ENCODE measurements at places on chromosomes 1 and 21. TPM values are rescaled to one million over a fixed set of nuclear protein-coding genes. Genes with fewer than 3 reads are reported as not detected.

IFNLR1 gene
- 6.1 TPM for total RNA-seq

FAM151A gene
- not detected for total RNA-seq

CASQ2 gene
- not detected for total RNA-seq

TMEM200B gene
- 0.38 TPM for total RNA-seq

PRSS38 gene
- not detected for total RNA-seq

GNG5 gene
- 128 TPM for total RNA-seq

SMCP gene
- not detected for total RNA-seq

IL12RB2 gene
- total RNA-seq, result 32.8 TPM

ABCA4 gene
- total RNA-seq, result not detected

C1orf53 gene
- 2.9 TPM for total RNA-seq

OLIG2 gene
- not detected for total RNA-seq

DYNLT4 gene
- 0.28 TPM for total RNA-seq

- no peaks in the 10 kb centered on the region for H3K4me1 ChIP-seq
- no peaks in the 10 kb centered on the region for H3K36me3 ChIP-seq
- no peak for DNase-seq
- H3K27me3 ChIP-seq, result no peaks in the 10 kb centered on the region
- no peak overlapping the region for H3K4me3 ChIP-seq
- no peak overlapping the region for H3K27ac ChIP-seq
Observed at GRCh38 chr1:67285780-67286488, 21.7 kb upstream of the IL12RB2 start.

DNA sequence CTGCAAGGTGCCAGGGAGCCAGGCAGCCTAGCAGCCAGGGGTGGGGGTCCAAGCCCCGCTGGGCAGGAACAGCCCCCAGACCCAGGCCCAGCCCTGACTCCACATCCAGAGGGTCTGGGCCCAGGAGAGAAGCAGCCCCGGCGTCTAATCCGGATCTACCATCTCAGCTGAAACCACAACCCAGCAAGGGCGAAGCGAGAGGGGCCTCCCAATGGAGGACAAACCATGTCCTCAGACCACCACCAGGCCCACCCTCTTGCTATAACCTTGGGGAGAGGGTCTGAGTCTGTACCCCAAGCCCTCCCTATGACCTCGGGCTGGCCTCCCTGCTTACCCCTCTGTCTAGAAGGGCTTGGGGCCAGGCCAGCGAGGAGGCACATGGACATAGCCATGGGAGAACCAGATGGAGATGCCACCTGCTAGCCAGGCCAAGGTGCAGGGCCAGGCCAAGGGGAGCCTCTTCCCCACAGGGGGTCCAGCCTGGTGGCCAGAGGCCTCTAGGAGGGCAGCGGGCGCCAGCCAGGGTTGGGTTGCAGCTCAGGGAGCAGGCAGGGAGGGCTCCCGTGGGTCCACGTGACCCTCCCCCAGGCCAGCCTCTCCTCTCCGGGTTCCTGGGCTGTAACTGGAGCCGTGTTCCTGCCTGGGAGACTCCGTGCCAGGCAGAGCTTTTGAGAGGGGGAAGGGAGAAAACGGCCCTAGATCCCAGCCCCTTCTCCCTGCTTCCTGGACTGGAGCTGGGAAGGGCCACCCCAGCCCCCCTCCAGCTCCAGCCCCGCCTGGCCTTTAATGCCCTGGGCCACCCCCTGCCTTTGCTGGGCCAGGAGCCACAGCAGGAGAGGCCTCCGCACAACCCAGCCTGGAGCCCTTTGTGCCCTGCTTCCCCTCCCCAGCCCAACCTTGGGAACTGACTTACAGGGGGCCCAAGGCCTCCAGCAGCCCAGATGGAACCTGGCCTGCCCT lies 2.5 kb downstream of the WNT9A start:
- no peak overlapping the region for H3K4me3 ChIP-seq
- no peak overlapping the region for H3K27ac ChIP-seq
- DNase-seq, result peak; percentile 45
- peaks cover 6% of the 10 kb centered on the region for H3K4me1 ChIP-seq
- no peaks in the 10 kb centered on the region for H3K36me3 ChIP-seq

DNA sequence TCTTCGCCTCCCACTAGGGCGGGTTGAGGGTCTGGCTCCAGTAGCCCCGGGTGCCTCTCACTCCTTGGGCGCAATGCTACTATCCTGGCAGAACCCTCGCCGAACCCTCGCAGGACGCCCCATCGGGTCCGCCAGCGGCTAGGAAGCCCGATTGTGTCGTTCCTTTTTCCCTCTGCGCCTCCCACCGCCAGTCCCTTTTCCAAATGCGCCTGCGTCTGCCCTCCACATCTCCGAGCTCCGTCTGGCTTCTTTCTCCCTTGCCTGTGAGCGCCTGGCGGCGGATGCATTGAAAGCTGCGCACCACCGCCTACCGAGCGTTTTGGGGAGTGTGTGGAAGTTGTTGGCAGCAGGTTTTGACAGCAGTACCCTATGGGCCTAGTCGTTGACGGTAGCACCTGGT lies 1.0 kb upstream of the DIRAS3 start:
- no peak overlapping the region for H3K27ac ChIP-seq
- H3K4me1 ChIP-seq, result no peaks in the 10 kb centered on the region
- no peaks in the 10 kb centered on the region for H3K27me3 ChIP-seq
- H3K4me3 ChIP-seq, result no peak overlapping the region
- no peak for DNase-seq
- H3K36me3 ChIP-seq, result no peaks in the 10 kb centered on the region

- H3K27ac ChIP-seq, result no peak overlapping the region
- H3K27me3 ChIP-seq, result no peaks in the 10 kb centered on the region
- no peak for DNase-seq
- no peaks in the 10 kb centered on the region for H3K4me1 ChIP-seq
- no peak overlapping the region for H3K4me3 ChIP-seq
Observed at GRCh38 chr1:213512316-213512715, 461.3 kb downstream of the RPS6KC1 start.

DNA sequence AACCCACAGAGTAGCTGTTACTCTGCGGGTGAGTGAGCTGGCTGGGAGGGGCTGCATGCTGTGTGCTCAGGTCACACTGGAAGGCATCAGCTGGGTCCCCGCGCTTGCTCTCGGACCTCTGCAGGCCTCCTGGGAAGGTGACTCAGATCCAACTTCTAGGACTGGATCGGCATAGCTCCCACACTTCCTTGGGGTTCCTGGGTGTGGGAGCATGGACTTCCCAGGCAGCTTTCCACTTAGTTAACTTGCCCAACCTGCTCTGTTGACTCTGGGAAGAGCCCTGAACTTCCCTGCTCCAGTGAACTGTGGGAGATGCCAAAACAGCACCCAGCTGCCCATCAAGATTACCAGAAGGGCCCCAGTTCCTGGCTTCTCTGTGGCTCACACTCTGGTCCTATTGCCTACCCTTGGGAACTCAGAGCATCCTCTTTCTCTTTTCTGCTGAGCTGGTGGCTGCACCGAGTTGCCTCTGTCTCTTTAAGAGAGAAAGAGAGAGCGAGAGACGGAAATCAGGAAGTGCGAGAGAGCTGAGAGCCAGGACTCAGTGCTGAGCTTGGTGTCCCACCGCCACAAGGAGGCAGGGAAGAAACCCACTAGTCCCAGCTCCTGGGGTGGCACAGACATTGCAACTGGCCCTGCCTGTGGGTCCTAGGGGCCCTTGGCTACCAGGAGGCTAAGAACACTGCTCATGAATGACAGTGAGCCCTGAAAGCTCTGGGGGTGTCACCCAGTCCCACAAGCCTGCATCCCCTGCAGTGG lies at the start of gene IKBKE:
IKBKE (plus strand) TSS at position 544 of the 759 bp plus-strand sequence. CDS start 2,752 bp downstream, outside the sequence.
- DNase-seq, result peak; percentile 53
- H3K27ac ChIP-seq, result peak within 1 kb of the TSS; percentile 76
- peaks cover 16% of the 10 kb centered on the region for H3K36me3 ChIP-seq
- peak within 1 kb of the TSS; percentile 96 for H3K4me3 ChIP-seq
- H3K4me1 ChIP-seq, result peaks cover 74% of the 10 kb centered on the region

DNA sequence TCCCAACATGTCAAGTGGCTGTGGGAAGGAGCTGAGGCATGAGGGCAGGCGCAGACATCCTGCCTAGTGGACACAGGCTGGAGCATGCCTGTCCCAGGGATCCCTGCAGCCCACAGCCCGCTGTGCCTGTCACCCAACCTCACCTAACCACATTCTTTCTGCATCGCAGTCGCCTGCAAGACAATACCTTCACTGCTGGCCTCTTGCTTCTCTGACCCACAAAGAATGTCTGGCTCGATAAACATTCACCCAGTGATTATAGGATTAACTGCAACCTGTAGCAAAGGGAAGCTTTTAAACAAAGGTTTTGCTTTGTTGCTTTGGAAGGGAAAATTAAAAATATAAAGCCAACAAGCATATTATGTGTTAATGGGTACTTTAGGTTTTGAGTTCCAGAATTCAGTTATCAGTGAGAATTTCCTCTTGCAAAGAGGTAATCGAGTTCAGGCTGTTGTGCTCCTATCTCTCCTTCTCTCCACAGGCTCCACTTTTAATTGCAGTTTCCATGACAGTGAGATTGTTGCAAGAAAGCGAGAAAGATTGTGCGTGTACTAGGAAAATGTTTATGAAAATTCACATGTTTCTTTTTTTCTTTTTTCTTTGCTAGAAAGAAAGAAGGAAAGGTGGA lies 40.0 kb upstream of the ZNF648 start:
- H3K36me3 ChIP-seq, result no peaks in the 10 kb centered on the region
- no peak overlapping the region for H3K4me3 ChIP-seq
- H3K27me3 ChIP-seq, result no peaks in the 10 kb centered on the region

- H3K4me1 ChIP-seq, result peaks cover 52% of the 10 kb centered on the region
- H3K4me3 ChIP-seq, result peak overlapping the region; percentile 52
- no peaks in the 10 kb centered on the region for H3K36me3 ChIP-seq
- H3K27me3 ChIP-seq, result no peaks in the 10 kb centered on the region
Observed at GRCh38 chr21:17793246-17794123, 25.7 kb downstream of the C21orf91 start.

- no peak for DNase-seq
- H3K27me3 ChIP-seq, result peaks cover 34% of the 10 kb centered on the region
- H3K4me3 ChIP-seq, result no peak overlapping the region
- no peak overlapping the region for H3K27ac ChIP-seq
- H3K36me3 ChIP-seq, result no peaks in the 10 kb centered on the region
Observed at GRCh38 chr1:156652992-156653355, 11.1 kb downstream of the BCAN start.

- H3K4me3 ChIP-seq, result no peak overlapping the region
- no peaks in the 10 kb centered on the region for H3K27me3 ChIP-seq
- DNase-seq, result no peak
- H3K4me1 ChIP-seq, result no peaks in the 10 kb centered on the region
- no peaks in the 10 kb centered on the region for H3K36me3 ChIP-seq
- no peak overlapping the region for H3K27ac ChIP-seq
Observed at GRCh38 chr1:18325136-18325535, 155.6 kb upstream of the KLHDC7A start.

DNA sequence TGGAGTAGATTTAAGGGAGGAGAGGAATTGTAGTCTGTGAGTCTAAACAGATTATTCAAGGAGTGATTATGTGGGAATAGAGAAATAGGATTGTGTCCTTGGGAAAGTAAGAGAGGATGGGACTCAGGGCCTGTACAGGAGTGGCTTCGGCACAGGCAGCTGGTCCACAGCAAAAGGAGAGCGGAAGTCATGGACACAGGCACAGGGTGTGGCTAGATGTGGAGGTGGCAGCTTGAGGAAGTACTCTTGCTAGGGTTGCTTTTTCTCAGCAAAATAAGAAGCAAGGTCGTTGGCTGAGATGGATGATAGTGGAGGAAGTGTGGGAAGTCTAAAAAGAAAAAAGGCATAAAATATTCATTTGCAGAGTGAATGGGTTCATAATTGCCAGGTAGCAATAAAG lies 18.5 kb upstream of the ZNF648 start:
- H3K27me3 ChIP-seq, result no peaks in the 10 kb centered on the region
- H3K4me1 ChIP-seq, result peaks cover 7% of the 10 kb centered on the region
- no peak for DNase-seq
- H3K27ac ChIP-seq, result no peak overlapping the region
- no peak overlapping the region for H3K4me3 ChIP-seq

- H3K4me3 ChIP-seq, result no peak overlapping the region
- H3K36me3 ChIP-seq, result no peaks in the 10 kb centered on the region
- H3K27me3 ChIP-seq, result no peaks in the 10 kb centered on the region
- no peak overlapping the region for H3K27ac ChIP-seq
Observed at GRCh38 chr1:8751984-8752383, 65.5 kb downstream of the RERE start.

GRCh38 chr1:152777510-152778137 lies 2.7 kb downstream of the LCE1F start:
- H3K36me3 ChIP-seq, result no peaks in the 10 kb centered on the region
- H3K4me3 ChIP-seq, result no peak overlapping the region
- DNase-seq, result no peak
- H3K27me3 ChIP-seq, result no peaks in the 10 kb centered on the region
- no peak overlapping the region for H3K27ac ChIP-seq

DNA sequence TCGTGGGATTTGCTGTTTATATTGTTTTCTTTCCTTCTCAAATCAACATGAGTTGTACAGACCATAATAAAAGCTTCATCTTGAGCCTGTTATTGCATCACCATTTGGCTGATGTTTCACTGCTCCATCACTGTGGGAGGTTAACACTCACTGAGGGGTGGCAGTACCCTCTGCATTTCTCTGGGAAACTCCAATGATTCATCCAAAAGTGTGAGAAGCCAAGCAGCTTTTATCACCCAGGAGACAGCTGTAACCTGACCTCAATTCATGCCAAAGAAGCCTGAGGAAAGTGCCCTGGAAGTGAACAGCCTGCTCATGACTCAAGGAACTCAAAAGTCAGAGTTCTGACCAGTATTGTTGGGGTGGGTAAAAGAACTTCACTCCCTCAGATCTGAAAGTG lies 84.1 kb downstream of the GPR88 start:
- no peak overlapping the region for H3K4me3 ChIP-seq
- no peaks in the 10 kb centered on the region for H3K27me3 ChIP-seq
- no peaks in the 10 kb centered on the region for H3K4me1 ChIP-seq
- no peak overlapping the region for H3K27ac ChIP-seq
- no peak for DNase-seq

- no peaks in the 10 kb centered on the region for H3K4me1 ChIP-seq
- H3K27ac ChIP-seq, result no peak overlapping the region
- H3K27me3 ChIP-seq, result no peaks in the 10 kb centered on the region
- no peak for DNase-seq
Observed at GRCh38 chr1:52669696-52670095, 28.5 kb downstream of the COA7 start.

DNA sequence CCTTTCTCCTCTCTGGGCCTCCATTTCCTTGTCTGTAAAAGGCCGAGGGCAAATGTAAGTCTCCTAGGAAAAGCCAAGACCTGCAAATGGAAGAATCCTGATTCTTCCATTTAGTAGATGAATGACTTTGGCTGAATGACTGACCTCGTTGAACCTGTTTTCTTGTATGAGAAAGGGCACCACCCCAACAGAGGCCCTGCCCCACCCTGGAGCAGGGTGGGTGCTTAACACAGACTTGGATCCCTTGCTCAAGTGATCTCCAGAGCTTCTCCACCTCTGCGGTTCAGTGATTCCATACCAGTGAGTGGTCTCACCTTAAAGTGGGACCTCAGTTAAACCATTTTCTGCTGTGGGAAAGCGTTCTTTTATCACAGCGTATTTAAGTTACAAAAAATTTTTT lies 39.0 kb upstream of the GUCA2B start:
- no peak for DNase-seq
- H3K4me1 ChIP-seq, result no peaks in the 10 kb centered on the region
- no peak overlapping the region for H3K27ac ChIP-seq
- H3K27me3 ChIP-seq, result no peaks in the 10 kb centered on the region
